CD4-positive, alpha-beta T cell treated with Interleukin-17A for 4 hours (primary cell): ENCODE measurements at places on chromosomes 5 and 9.

DNA sequence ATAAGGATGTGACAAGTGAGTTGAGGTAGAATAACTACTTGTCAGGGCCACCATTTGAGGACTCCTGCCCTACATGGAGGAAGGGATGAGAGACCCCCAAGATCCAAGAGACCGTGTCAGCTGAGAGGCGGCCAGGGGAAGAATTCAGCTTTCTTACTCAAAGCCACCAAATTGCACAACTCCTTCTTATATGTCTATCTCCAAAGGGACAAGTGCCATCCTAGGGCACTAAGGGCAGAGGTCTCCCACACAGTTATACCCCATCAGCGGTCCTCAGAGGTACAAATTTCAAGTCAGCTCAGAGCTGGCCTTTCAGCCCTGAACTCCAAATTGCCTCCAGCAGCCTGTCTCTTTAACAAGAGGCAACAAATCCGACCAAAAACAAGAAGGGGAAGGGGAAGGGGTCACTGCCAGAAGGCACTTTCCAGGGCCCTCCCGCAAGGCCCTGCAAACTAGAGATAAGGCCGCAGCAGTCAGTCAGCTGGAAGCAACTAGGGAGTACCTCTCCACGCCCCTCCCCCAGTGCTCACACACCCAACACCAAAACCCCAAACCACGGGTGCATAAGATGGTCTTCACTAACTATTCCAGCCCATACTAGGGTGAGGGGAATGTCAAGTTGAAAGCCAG, 6.1 kb upstream of the STOML2 start:
- DNase-seq = no peak

DNA sequence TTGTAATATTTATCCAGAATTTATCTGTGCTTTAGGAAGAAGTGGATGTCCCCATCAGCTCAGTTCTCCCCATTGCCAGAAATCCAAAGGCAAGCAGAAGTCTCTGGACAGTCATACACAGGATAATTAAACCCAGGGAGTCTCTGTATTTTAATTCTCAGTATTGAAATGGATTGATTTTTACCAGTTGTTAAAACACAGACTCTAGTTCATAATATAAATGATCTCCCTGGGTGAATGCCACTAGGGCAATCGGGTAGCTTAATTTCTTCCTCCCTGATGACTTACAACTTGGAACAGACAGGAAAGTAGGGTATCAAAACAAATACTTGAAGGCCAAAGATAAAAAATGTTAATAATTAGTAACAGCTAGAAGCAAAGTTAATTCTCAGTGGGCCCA, 66.5 kb upstream of the DAP start:
- DNase-seq = no peak

DNA sequence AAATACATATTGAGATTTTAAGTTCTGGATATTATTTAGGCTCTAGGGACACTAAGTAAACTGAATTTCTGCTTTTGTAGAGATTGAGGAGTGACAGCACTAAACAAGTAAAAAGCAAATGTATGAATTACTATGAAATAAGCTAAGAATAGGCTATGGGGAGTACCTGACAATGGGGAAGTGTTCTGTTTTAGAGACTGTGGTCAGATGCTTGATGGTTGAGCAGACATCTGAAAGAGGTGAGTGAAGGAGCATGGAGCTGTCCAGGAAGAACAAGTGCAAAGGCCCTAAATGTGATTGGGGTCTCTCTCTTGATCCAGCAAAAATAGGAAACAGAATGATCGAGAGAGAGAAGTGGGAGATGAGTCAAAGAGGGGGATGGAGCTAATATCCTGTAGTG, 111.7 kb downstream of the JAKMIP2 start:
- DNase-seq = no peak

DNA sequence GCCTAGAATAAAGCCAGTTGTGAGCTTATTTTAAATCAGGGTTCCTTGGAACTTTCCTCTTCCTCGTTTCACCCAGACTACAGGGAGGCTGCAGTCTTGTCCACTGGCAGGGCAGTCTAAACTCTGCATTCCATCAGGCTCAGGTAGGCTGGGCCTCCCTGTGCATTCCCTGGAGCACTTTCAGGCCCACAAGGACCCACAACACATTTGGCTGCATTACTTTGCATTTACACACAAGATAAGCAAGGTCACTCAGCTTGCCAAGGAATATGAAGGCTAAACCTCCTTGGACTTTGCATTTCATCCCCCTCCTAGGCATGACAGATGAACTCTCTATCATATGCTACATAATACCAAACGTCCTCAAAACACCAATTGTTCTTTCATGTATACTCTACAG, 104.2 kb downstream of the MARCHF3 start:
- no peak for DNase-seq

DNA sequence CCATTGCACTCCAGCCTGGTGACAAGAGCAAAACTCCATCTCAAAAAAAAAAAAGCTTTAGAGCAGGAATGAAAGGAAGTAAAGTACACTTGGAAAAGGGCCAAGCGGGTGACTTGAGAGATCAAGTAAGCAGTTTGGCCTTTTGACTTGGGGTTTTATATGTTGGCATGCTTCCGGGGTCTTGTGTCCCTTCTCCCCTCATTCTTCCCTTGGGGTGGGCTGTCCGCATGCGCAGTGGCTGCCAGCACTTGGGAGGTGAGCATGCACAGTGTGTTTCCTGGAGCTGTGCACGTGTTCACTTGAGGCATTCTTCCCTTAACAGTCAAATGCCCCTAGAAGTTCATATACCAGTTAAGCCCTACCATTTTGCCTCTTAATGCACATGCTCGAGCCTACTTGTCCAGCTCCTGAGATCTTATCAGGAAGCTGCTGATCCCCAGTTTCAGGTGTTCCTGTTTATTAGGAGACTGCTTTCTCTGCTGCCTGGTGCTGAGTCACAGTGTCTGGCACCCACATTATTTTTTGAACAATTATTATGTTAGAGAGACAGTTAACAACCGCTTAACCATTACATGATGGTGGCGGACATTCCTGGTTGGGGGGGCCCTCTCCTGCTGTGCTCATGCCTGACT, 32.6 kb upstream of the PRRC2B start:
- DNase-seq = peak; percentile 65

DNA sequence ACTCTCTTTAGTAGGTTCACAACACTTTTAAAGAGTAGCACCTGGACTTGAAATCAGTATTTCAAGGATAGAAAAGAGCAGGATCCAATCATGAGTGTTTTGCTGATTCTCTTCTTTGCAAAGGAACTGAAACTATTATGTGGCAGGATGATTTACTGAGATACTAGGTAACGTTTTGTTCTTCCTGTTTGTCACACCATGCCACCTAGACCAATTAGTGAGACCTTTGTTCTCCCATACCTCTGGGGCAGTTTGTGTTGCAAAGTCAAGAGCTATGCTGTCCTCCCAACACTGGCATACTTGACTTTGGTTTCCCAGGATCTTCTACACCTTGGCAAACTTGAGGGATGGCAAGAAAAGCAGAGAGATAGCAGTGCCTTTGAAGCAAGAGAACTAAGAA, 43.4 kb downstream of the PPP1R2B start:
- no peak for DNase-seq
